Activated naive CD4-positive, alpha-beta T cell treated with anti-CD3 and anti-CD28 coated beads, Interleukin-2, amount 50 U/mL, for 72 hours (primary cell): ENCODE measurements at places on chromosomes 4 and X. TPM values are rescaled to one million over a fixed set of nuclear protein-coding genes. Genes with fewer than 3 reads are reported as not detected.
A peak's percentile ranks its signal among the peaks of the same experiment; 100 is the strongest.

GRCh38 chr4:89528526-89529133 is 221.0 kb upstream of the GPRIN3 start:
- no peak for DNase-seq

- no peak for DNase-seq
Measured at GRCh38 chr4:184024637-184025036, 119.5 kb downstream of the STOX2 start.

DNA sequence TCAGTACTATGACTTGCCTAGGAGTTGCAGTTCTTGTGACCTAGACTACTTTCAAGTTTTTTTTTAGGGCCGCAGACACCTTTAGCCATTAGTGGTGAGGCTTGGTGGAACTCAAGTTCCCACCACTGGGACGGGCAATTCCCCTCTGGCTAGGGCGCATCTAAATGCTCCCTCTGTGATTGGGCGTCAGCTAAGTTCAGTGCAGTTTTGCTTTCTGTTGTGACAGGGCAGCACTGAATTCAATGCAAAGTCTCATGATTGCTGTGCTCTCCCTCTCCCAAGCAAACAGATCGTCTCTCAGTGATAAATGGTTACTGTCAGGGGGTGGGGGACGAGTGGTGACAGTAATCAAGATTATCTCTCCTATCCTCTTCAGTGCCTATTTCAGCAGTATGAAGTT is 52.7 kb upstream of the FRMPD3 start:
- DNase-seq = no peak

DNA sequence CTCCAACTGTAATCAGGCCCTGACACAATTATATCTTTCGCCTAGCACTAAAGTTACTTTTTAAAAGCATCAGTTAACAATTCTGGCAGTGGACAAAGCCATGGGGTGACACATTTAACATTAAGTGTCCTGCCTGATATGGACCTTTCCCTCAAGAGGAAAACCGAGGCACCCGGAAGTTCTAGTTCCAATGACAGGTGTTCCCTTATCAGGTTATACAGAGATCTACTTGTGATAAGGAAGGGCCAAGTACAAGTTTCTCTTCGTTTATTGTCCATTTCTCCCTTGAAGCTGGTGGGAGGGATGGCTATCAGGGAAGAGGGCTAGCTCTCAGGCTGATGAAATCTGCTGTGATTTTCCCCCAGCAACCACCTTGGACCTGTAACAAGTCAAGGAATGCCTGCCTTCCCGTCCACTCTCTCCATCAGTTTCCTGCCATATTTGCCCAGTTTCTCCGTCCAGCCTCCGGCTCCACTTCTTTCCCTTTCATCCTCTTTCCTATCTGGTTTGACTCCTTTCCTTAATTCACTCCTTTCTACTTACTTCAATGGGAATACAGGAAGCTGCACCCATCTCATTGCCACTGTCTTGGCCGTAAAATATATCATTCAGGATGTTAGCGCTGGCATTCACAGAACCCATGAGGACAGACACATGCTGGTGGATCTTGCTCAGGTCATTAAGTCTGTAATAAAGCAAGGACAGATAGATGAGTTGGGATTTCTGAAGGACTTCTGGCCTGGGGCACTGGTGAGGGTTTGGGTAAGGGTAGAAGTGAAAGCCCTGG is 95.0 kb downstream of the DGKK start:
- DNase-seq = no peak

GRCh38 chr4:42309361-42310260 is 87.7 kb upstream of the SHISA3 start:
- no peak for DNase-seq

GRCh38 chr4:24248674-24249630 is 335.4 kb downstream of the DHX15 start:
- no peak for DNase-seq

DNA sequence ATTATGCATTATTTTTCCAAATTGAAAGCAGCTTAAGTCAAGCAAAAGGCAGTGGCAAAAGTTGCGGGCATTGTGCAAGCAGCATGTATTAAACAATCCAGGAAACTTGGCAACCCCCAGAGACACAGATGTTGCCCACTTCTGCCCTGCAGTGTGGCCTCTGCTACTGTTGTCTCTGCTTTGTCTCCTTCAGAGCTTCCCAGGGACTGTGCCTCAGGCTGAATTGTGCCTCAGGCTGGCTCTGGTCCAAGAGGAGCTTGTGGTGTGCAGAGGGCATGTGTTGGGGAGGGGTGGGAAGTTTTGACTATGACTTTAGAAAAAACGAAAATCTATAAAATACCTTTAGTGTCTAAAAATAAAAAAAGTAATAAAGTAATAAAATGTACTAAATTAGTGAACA is 201.4 kb downstream of the CCSER1 start:
- DNase-seq = no peak

GRCh38 chrX:41275661-41276609 is 58.0 kb upstream of the DDX3X start:
- DNase-seq = peak; percentile 38

GRCh38 chr4:142984871-142985585 is 138.9 kb upstream of the INPP4B start:
- DNase-seq = no peak

- no peak for DNase-seq
Measured at GRCh38 chr4:53456178-53456577, 78.7 kb downstream of the FIP1L1 start.

GRCh38 chrX:997631-998137 is 214.8 kb downstream of the CRLF2 start:
- peak; percentile 2 for DNase-seq

DNA sequence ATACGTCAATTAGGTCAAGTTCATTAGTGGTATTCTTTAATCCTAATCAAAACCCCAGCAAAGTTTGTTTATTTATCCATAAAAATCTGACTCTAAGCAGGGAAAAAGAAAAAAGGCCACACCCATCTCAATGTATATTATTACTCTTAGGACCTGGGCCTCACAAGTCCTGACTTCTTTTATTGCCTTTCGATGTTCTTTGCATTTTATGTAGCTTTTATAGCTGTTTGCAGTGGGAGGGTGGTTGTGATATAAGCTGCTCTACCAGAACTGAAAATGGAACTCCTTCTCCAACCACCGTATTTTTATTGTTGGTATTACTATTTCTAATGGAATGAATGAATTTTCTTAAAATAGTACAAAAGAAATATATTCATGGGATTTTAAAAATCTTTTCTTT is 163.3 kb upstream of the FAM47C start:
- no peak for DNase-seq

DNA sequence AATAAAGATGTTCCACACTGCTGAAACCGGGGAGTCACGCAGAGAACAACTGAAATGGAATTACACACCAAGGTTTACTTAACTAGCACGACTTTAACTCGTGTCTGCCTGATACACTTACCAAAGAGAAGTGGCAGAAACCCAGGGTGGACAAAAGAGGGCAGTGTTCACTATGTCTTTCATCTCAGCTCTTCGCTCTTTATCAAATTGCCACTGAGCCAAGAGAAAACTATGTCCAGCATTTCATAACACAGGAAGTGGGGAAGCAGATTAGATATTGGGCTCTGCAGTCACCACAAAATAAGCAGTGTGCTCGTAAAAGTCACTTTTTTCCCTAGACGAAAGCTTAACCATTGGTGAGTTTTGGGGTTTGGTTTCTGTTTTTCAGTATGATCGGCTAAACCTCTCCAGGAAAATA is 155.7 kb downstream of the CHIC2 start:
- no peak for DNase-seq

GRCh38 chr4:22552812-22553211 is 36.9 kb upstream of the ADGRA3 start:
- DNase-seq = no peak

- DNase-seq = no peak
Measured at GRCh38 chr4:184064877-184065276, 152.8 kb downstream of the ENPP6 start.

DNA sequence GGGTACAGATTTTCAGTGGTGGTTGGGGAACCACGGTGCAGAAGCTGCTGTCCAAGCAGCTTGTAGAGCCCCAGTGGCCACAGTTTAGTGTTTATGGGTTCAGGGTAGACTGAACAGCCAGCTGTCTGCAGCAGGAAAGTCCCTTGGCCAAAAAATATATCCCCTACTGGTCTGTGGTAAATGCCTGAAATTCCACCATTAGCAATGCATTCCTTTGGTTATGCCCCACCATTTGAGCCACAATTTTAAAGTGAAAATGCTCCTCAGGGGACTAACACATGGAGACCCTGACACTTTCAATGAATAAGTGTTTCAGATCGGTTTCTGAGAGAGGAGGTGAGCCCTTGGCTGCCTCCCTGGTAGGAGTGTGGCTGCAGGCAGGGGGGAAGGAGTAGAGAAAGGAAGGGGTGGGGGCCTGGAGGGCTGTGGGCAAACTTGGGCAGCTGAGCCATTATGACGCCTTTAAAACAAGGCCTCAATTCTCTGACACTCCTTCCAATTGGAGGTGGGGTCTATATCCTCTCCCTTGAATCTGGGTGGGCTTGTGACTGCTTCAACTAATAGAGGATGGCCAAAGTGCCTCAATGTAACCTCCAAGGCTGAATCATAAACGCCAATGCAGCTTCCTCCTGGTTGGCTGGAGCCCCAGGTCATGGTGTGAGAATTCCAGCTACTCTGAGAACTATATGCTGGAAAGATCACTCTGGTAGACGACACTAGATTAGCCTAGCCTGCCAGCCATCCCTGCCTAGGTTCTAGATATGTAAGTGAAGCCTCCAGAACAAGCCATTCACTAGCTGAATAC is 75.8 kb upstream of the ATP6AP2 start:
- DNase-seq = no peak

GRCh38 chr4:38529189-38530115 is 134.5 kb upstream of the KLF3 start:
- no peak for DNase-seq

DNA sequence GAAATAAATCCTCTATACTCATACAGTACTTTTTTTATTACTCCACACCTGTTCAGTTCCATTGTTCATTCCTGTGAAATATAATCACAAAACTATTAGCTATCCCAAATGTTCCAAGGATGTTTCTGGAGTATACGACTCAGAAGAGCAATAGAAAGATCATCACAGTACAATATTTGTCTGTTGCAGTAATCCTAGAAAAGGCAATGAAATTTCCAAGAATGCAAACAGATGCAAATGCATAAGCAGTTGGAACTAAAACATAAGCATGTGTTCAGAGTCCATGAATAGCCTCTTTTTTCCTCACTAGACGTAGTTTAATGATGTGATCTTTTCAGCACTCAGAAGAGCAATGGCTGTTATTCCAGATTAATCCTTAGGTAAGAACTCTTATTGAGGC is 55.2 kb downstream of the RTL3 start:
- no peak for DNase-seq

GRCh38 chr4:65646136-65646535 is 24.2 kb downstream of the EPHA5 start:
- DNase-seq = no peak

- no peak for DNase-seq
Measured at GRCh38 chr4:99205153-99205979, 13.7 kb downstream of the ADH6 start.

- no peak for DNase-seq
Measured at GRCh38 chr4:149409146-149409545, 406.5 kb downstream of the IQCM start.

GRCh38 chr4:168707205-168707604 is 210.4 kb downstream of the PALLD start:
- DNase-seq = no peak

GRCh38 chr4:91485415-91485814 is 818.4 kb upstream of the GRID2 start:
- DNase-seq = no peak

DNA sequence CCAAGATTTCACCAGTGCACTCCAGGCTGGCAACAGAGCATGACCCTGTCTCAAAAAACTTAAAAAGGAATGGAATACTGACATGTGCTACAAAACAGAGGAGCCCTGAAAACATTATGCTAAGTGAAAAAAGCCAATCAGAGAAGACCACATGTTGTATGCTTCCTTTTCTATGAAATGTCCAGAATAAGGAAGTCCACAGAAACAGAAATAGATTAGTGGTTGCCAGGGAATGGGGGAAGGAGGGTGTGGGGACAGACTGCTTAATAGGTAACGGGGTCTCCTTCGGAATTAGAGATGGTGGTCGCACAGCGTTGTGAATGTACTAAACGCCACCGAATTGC is 30.1 kb upstream of the KIAA0232 start:
- no peak for DNase-seq

DNA sequence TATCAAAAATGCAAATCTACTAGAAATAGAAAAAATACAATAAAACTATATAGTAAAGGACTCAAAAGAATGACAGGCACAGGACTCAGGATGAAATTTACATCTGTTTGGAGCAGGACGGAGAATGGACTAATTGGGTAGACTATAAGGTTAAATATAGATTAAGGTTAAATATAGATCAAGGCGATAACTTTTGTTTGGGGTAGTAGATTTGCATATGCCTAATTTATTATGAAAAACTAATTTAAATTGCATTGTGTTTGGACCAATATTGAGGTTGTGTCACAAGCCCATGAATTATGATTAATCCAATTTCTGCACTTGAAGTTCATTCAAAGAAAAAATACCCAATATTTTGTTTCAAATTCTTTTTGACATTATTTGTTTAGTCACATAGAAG is 31.0 kb downstream of the MTHFD2L start:
- no peak for DNase-seq

DNA sequence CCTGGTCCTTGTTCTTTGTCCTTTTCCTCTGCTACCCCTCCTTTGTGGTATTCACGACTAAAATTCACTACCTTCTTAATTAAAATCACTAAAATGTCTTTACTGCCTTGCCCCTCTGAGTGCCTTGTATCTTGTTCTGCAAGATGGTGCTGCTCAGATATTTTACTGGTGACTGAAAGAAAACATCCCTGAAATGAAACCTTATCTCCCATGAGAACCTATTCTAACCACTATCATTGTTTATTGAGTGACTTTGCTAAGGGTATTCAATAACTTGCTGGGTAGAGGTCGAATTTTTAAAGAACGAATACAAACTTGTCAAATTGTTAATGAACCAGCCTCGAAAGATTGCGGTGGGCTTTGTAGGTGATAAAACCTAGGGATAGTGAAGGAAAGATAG is 52.8 kb downstream of the SPRY1 start:
- DNase-seq = no peak

GRCh38 chr4:6529021-6529420 is 46.0 kb upstream of the MAN2B2 start:
- no peak for DNase-seq

- no peak for DNase-seq
Measured at GRCh38 chr4:107685740-107686139, 34.3 kb downstream of the PAPSS1 start.

FGF2 gene
- 4.2 TPM for total RNA-seq

BEX1 gene
- total RNA-seq = 0.46 TPM

GRIA3 gene
- not detected for total RNA-seq

FATE1 gene
- total RNA-seq = not detected

PTCHD1 gene
- total RNA-seq = not detected

FRAS1 gene
- total RNA-seq = not detected

OTUD6A gene
- total RNA-seq = not detected

RHOXF2B gene
- total RNA-seq = not detected

RNF150 gene
- not detected for total RNA-seq

GAGE2A gene
- not detected for total RNA-seq

DCAF8L2 gene
- total RNA-seq = not detected

MAGEB17 gene
- not detected for total RNA-seq

CHRDL1 gene
- not detected for total RNA-seq

FANCB gene
- total RNA-seq = 21.8 TPM

PLAC8 gene
- total RNA-seq = 169 TPM

AKAP4 gene
- total RNA-seq = not detected

CXCL8 gene
- total RNA-seq = 2.9 TPM

CTAG1B gene
- not detected for total RNA-seq

GAGE12E gene
- not detected for total RNA-seq
